ENCODE measurements at places on chromosomes 3 and 15.

DNA sequence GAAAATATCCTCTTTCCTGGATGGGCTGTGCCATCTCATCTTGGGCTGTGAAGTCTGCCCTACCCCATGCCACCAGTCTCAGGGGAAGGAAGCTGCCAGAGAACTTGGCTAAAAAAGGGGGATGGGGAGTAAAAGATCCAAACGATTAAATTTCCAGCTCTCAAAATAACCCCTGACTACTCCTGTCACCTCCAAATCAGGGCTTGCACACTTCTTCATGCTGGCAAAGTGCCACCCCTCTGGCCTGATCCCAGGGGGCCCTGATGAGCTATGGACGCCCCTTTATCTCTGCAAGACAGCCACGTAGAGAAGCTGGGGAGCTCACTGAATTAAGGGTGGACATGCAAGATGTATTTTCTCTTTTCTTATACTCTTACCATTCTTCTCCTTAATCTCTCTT is 1.2 kb upstream of the MLF1 start:
- no peak for DNase-seq

- DNase-seq: no peak
Observed at GRCh38 chr3:107465064-107465631, 57.6 kb upstream of the BBX start.

DNA sequence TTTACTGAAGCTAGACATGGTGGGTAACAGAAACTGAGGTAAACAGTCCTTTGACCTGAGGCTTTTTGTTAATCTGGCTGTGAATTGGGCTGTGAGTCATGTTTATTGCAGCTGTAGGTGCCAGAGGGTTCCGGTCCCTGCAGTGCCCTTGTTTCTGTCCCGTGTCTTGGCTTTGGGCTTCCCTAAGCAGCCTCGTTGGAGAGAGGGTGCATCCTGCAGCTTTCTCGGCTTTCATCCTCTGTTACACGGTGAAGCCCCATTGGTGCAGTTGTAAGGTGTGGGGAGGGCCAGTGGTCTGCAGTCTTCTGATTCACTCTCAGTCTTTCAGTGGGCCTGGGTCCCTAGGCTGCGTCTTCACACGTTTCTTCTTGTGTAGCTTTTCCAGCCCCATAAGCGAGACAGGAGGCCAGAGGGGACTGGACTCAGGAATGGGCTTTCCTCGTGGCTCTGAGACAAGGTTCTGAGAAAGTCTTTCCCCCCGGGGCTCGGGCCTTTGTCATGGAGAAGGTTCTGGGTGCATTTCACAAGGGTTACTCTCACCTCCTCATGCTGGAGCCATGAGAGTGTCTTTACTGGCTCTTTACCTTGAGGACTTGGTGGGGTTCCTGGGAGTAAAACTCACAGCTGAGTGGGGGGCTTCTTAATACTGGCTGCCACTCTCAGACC is 33.1 kb downstream of the ASB7 start:
- no peak for DNase-seq

GRCh38 chr15:40941528-40942336 is 11.5 kb upstream of the CHAC1 start:
- no peak for DNase-seq

- no peak for DNase-seq
Observed at GRCh38 chr15:84949043-84949442, 32.6 kb upstream of the PDE8A start.

GRCh38 chr3:77283108-77283507 is 243.2 kb downstream of the ROBO2 start:
- no peak for DNase-seq

DNA sequence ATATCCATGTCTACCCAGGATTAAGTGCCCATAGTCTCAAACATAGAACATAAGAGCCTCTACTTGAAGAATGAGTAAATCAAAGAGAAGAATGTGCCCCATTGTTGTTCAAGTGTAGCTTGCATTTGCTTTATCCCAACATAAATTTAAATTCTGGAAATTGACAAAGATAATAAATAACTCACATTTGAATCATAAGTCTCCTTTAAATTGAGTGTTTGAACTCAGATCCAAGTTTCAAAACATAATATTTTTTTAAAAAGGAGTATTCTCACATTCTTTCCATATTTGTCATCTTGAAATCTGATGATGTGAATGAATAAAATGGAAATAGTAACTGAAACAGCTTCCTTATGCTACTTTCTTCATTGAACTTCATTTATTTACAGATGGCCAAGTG is 135.2 kb downstream of the MECOM start:
- no peak for DNase-seq

- no peak for DNase-seq
Observed at GRCh38 chr3:184177331-184177731, 2.7 kb downstream of the AP2M1 start.

- DNase-seq: no peak
Observed at GRCh38 chr3:172739462-172739861, 11.1 kb upstream of the ECT2 start.

- no peak for DNase-seq
Observed at GRCh38 chr15:72200395-72201237, 3.0 kb upstream of the GRAMD2A start.
